ENCODE measurements at places on chromosomes 1 and 21.

DNA sequence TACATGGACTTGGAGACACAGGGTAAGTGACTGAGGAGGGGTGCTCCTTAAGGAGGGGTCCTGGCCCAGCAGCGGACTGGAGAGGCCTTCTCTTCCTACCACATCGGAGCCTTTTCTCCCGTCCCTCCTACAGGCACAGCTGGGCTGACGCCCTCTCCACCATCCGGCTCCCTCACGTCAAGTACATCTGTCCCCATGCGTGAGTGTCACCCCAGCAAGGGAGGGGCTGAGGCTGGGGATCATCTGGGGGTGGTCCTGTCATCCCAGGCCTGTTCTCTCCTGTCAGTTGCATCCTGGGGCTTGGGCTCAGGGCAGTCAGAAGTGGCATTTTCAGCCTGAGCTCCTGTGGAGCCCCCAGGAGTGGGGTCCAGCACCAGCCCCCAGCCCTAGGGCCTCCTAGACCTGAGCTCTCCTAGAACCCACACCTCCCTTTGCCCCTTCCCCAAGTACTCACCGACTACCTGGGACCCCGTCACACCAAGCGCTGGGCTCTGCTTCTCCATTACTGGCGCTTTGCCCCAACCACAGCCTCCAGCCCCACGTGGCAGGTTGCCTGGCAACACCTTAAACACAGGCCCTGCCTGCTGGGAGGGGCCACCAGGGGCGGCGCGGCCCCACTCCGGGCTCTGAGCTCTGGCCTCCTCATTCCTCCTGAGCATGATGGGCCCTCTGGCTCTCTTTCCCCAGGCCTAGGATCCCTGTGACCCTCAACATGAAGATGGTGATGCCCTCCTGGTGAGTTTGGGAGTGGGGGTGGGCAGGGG, 2.3 kb downstream of the LYPLA2 start:
- DNase-seq: peak; percentile 14

- peak; percentile 68 for DNase-seq
Measured at GRCh38 chr1:244074559-244075171, 23.6 kb downstream of the ZBTB18 start.

GRCh38 chr1:69146303-69146702, 421.4 kb upstream of the LRRC7 start:
- DNase-seq: no peak

DNA sequence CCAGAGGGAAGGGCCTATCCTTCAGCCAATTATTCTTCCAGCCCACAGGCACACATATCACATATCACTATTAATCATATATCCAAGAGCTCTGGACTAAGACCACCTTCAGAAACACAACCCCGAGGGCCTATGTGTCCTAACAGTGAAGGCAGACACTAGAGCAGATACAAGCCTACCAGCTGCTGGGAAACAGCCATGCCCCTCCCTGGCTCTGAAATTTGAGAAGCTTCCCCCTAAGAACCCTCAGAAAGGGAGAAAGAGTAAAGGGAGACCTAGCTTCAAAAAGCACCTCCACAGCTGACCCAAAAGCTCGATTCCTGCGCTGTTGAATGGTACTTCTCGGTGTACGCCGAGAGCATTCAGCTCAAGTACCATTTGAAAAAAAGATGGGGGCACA, 17.4 kb downstream of the CNN3 start:
- DNase-seq: no peak

- DNase-seq: no peak
Measured at GRCh38 chr1:23122023-23122748, 46.5 kb downstream of the LUZP1 start.
